A549 treated with DMSO at 1 μM for 4 hours (cell line): ENCODE measurements at places on chromosomes 4 and X. TPM values are rescaled to one million over a fixed set of nuclear protein-coding genes. Genes with fewer than 3 reads are reported as not detected.

The PAGE2B gene
- not detected in 5 replicates for total RNA-seq

The SCML1 gene
- total RNA-seq = 6.2 to 7.2 TPM (median 6.7 TPM) in 5 replicates

The ZAR1 gene
- 0.06 to 0.21 TPM (median 0.10 TPM) in 5 replicates for total RNA-seq

The XK gene
- 0.27 to 0.53 TPM (median 0.48 TPM) in 5 replicates for total RNA-seq

The ETDA gene
- total RNA-seq = not detected in 5 replicates

The ALPK1 gene
- total RNA-seq = 1.6 to 2.8 TPM (median 2.2 TPM) in 5 replicates

The PLS3 gene
- total RNA-seq = 191 to 237 TPM (median 227 TPM) in 5 replicates

The CSTF2 gene
- total RNA-seq = 32.9 to 35.6 TPM (median 34.1 TPM) in 5 replicates

The KLHL13 gene
- 0.30 to 0.37 TPM (median 0.34 TPM) in 5 replicates for total RNA-seq

The ARSD gene
- 11.4 to 14.6 TPM (median 14.0 TPM) in 5 replicates for total RNA-seq

The COL4A6 gene
- total RNA-seq = 15.4 to 18.3 TPM (median 17.5 TPM) in 5 replicates
